ENCODE measurements at places on chromosomes 4 and X. TPM values are rescaled to one million over a fixed set of nuclear protein-coding genes. Genes with fewer than 3 reads are reported as not detected.
A peak's percentile ranks its signal among the peaks of the same experiment; 100 is the strongest.

GRCh38 chr4:97152149-97152548, 991.1 kb downstream of the STPG2 start:
- no peaks in the 10 kb centered on the region for H3K36me3 ChIP-seq
- H3K27ac ChIP-seq = no peak overlapping the region
- H3K4me3 ChIP-seq = no peak overlapping the region
- H3K4me1 ChIP-seq = no peaks in the 10 kb centered on the region
- no peak for DNase-seq

GRCh38 chr4:109022961-109023360, 260.1 kb upstream of the ETNPPL start:
- DNase-seq = no peak
- no peak overlapping the region for H3K27ac ChIP-seq
- H3K4me1 ChIP-seq = no peaks in the 10 kb centered on the region
- H3K4me3 ChIP-seq = no peak overlapping the region
- H3K27me3 ChIP-seq = peaks cover 8% of the 10 kb centered on the region
- H3K36me3 ChIP-seq = no peaks in the 10 kb centered on the region

DNA sequence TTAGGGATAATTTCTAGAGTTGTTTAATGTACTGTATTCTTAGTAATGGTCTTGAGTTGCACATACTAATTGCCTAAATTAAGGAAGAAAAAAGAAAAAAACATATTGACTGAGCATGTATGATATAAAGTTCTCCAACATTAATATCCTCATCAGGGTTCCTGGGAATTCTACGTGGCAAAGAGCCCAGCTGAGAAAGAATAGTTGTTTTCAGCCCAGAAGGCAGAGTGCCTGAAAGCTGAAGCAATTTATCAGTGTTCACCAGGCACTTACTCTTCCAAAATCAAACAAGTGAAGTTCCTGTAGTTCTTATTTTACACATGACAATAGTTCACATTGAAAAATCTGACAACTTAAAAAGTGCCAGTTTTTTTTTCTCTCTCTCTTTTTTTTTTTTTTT, 27.7 kb downstream of the YIPF7 start:
- H3K4me3 ChIP-seq = no peak overlapping the region
- no peaks in the 10 kb centered on the region for H3K36me3 ChIP-seq
- no peak overlapping the region for H3K27ac ChIP-seq

DNA sequence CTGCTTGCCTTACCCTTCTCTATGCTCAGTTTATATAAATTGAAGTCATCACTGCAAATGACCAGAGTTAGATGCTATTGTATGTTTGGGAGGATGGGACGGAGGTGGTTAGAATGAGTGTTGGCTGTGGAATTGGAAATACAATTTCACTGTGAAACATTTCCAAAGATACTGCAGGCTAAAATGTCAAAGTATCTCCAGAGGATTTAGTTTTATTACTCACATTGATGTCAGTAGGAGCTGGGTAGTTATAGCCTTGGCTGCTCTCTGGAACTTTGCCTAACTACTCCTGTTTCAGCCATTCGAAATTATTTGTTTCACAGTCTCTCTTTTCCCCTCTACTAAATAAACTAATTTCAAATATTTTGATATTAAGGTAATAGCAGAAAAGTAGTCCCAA, 92.6 kb upstream of the PPP3CA start:
- no peaks in the 10 kb centered on the region for H3K4me1 ChIP-seq
- no peak for DNase-seq

CCDC158 gene
- total RNA-seq = not detected

GRCh38 chr4:168528131-168528949, 31.5 kb downstream of the PALLD start:
- peaks cover 12% of the 10 kb centered on the region for H3K27me3 ChIP-seq
- no peaks in the 10 kb centered on the region for H3K4me1 ChIP-seq
- no peaks in the 10 kb centered on the region for H3K36me3 ChIP-seq
- DNase-seq = no peak
- H3K4me3 ChIP-seq = no peak overlapping the region

CT47B1 gene
- total RNA-seq = not detected

DNA sequence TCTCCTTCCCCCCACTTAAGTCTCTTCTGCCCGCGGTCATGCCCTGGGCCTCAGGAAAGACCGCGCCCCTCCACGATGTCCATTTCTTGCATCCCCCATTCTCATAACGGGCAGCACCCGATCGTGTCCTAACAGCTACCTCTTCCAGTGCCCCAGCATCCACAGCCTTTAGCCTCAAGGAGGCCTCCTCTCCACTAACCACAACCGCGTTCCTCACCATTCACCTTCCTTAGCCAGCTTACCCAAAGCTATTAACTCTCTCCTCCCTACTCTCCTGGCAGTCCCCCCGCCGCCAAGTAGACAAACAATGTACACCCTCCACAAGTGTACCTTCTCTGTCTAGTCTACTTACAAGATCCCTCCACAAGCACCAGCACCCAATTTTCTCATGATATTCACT, 58.6 kb upstream of the PAGE5 start:
- no peak for DNase-seq
- H3K4me1 ChIP-seq = peaks cover 14% of the 10 kb centered on the region
- H3K27me3 ChIP-seq = peaks cover 4% of the 10 kb centered on the region
- H3K36me3 ChIP-seq = no peaks in the 10 kb centered on the region
- H3K4me3 ChIP-seq = peak overlapping the region; percentile 83
- peak overlapping the region; percentile 93 for H3K27ac ChIP-seq

GRCh38 chr4:78766650-78767049, 9.5 kb upstream of the BMP2K start:
- no peak overlapping the region for H3K27ac ChIP-seq
- peaks cover 29% of the 10 kb centered on the region for H3K4me1 ChIP-seq
- no peak for DNase-seq
- H3K36me3 ChIP-seq = no peaks in the 10 kb centered on the region
- H3K4me3 ChIP-seq = no peak overlapping the region

XG gene
- total RNA-seq = not detected
